Activated CD4-positive, alpha-beta T cell treated with anti-CD3 and anti-CD28 coated beads, Interleukin-2, amount 10 ng/mL, durations not matched to agents 7 days and 5 days (primary cell): ENCODE measurements at places on chromosomes 4 and X. TPM values are rescaled to one million over a fixed set of nuclear protein-coding genes. Genes with fewer than 3 reads are reported as not detected.

DNA sequence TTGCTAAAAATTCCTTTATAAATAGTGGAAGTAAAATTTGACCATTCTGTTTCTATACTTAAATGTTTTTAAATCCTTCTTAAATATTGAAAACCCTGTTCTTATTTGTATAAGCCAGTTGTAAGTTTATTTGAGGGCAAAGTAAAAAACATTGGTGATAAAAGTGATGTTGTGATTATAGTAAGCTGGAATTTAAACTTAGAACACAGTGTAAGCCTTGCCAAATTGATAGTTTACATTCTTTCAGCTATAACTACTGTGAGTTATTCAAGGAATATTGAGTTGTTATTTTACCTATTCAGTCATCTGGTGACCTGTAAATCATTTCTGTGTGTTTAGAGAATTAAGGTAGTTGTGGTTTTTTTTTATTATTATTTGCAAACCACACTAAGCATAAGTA, 9.6 kb downstream of the YY2 start:
- no peak for DNase-seq

DNA sequence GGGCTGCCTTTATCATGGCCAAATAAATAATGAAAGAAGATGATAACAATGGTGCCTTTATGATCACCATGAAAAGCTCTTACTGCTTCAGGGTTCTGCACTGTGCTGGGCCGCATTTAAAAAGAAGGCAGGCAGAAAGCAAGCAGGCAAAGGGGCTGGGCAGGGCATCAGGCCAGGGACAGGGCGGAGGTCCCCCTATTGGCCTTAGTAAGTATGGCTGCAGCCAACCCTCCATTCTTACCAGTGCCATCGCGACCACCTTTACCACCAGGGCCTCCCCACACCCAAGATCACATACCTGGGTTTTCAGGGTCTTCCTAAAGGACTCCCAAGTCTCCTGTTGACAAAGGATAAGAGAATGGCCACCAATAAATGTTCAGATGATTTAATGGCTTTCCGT, 38.9 kb downstream of the CNGA2 start:
- DNase-seq: no peak

The DCAF12L2 gene
- not detected for total RNA-seq

The TMPRSS11F gene
- total RNA-seq: not detected

The TACR3 gene
- total RNA-seq: not detected
